ENCODE measurements at places on chromosomes 13 and 19.

DNA sequence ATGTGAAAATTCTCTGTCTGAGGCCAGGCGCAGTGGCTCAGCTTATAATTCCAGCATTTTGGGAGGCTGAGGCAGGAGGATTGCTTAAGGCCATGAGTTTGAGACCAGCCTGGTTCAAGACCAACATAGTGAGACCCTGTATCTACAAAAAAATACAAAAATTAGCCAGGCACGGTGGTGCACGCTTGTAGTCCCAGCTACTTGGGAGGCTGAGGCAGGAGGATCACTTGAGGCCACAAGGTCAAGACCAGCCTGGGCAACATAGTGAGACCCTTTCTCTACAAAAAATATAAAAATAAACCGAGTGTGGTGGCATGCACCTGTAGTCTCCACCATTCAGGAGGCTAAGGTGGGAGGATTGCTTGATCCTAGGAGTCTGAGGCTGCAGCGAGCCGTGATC is 2.2 kb upstream of the FCGBP start:
- DNase-seq = no peak

DNA sequence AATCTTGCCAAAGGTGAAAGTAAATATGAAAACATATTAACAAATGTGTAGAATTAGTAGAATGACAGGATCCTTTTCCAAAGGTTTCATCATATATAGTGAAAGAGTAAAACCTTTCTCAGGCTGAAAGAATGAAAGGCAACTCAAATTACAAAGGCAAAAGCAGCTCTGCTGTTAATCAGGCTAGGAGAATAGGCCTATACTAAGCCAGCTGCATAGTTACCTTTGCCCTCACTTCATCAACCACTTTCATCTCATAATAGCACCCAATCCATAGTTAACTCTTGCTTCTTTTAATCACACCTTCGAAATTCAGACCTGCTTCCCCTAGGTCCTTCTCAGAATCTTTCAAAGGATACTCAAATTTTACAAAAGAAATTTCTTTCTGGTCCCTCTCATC is 1167.6 kb upstream of the ATXN8OS start:
- DNase-seq = no peak

- no peak for DNase-seq
These were observed 251.3 kb upstream of the ATXN8OS start for GRCh38 chr13:69856331-69856730.

DNA sequence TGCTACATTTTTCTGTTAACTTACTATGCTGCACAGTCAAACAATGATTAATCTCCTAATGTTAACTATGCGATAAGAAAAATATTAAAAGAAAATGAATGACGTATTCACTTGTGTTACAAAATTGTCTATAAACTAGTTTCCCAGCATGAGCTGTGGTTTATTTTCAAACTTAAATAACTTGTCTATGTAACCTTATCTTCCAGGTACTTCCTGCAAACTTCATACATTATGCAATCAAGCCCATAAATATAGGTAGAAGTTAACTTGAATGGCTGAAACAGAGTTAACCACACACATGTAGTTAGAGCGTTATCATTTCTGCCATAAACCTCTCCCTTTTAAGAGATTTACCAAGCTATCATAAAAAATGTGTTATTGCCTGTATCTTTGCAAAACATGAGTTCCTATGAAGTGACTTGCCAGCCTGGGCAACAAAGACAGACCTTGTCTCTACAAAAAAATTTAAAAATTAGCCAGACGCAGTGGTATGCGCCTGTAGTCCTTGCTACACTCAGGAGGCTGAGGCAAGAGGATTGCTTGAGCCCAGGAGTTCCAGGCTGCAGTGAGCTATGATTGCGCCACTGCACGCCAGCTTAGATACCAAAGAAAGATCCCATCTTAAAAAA is 17.7 kb upstream of the KLF5 start:
- DNase-seq = no peak

GRCh38 chr13:100854006-100854405 is 179.4 kb upstream of the TMTC4 start:
- no peak for DNase-seq

DNA sequence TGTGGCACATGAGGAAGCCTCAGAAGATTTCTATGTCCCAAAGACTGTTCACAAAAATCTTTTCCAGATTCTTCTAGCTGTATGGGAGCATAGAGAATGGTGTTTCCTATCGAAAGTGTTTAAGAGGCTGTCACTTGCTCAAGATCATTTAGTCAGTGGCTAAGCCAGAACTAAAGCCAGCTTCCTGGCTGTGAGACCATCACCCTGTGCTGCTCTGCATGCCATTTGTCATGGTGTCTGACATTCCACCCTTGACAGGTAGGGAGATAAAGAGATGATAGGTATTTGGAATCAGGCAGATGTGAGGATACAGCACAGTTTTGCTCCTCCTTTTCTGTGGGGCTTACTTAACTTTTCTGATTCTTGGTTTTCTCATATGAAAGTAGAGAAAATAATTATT is 177.3 kb downstream of the DNAJC15 start:
- DNase-seq = no peak

DNA sequence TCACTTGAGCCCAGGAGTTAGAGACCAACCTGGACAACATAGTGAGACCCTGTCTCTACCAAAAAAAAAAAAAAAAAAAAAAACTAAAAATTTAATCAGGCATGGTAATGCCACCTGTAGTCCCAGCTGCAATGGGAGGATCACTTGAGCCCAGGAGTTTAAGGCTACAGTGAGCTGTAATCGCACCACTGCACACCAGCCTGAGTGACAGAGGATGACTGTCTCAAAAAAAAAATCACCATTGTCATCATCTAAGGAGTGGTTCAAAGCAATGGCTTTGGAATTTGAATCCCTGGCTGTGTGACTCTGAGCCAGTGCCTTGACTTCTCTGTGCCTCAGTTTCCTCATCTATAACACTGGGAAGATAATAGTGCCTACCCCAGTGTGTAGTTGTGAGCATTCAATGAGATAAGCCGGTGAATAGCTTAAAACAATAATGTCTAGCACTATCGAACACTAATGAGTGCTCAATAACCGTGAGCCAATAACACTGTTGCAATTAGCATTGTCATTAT is 11.5 kb downstream of the IGSF23 start:
- no peak for DNase-seq

- no peak for DNase-seq
These were observed 5.7 kb downstream of the R3HDM4 start for GRCh38 chr19:907183-907853.

DNA sequence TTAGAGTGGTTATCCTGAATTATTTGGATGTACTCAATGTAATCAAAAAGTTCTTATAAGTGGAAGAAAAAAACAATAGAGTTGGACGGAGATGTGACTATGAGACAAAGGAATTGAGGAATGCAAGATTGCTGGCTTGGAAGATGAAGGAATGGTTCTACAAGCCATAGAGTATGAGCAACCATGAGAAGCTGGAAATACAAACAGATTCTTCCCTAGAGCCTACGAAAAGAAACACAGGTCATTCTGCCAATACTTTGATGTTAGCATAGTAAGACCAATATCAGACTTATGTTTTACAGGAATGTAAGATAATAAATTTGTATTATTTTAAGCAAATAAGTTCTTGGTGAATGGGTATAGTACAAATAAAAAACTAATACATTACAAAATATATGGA is 249.2 kb downstream of the DIAPH3 start:
- no peak for DNase-seq

DNA sequence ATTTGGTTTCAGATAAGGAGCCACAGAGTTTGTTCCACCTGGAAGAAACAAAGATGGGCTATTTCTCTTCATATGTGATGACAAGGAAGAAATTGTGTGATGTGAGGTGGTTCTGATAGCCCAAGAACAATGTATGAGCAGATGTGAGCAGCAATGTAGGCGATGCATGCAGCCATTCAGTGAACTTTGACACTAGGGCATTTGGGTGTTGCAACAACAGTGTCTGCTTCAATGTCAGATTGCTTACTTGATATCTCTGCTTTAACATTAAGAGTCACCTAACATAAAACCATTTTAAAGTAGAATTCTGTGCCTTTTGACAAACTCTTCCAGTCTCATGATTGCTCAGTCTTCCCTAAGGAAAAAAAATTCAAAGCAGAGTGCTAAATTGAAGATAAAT is 865.4 kb downstream of the SLITRK6 start:
- no peak for DNase-seq

GRCh38 chr13:31986676-31987470 is 44.7 kb upstream of the FRY start:
- no peak for DNase-seq

- DNase-seq = peak; percentile 22
These were observed 30.0 kb downstream of the CCNE1 start for GRCh38 chr19:29841559-29842367.

DNA sequence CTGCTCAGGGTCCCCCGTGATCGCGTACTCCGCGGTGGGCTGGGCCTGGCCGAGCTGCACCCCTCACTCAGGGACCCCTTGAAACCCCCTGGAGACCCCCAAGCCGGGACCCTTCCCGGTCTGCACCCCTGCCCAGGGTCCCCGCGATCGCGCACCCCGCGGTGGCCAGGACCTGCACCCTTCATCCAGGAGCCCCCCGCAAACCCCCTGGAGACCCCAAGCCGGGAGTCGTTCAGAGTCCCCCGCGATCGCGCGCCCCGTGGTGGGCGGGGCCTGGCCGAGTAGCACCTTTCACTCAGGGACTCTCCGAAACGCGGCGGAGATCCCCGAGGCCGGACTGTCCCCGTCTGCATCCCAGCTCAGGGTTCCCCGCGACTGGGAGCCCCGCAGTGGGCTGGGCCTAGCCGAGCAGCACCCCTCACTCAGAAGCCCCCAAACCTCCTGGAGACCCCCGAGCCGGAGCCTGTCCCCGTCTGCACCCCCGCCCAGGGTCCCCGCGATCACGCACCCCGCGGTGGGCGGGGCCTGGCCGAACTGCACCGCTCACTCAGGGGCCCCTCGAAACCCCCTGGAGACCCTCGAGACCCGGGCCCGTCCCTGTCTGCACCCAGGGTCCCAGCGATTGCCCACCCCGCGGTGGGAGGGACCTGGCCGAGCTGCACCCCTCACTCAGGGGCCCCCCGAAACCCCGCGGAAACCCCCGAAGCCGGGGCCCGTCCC is 748 bp downstream of the LMNB2 start:
- no peak for DNase-seq

GRCh38 chr13:92547266-92547665 is 679.3 kb upstream of the GPC6 start:
- DNase-seq = no peak

DNA sequence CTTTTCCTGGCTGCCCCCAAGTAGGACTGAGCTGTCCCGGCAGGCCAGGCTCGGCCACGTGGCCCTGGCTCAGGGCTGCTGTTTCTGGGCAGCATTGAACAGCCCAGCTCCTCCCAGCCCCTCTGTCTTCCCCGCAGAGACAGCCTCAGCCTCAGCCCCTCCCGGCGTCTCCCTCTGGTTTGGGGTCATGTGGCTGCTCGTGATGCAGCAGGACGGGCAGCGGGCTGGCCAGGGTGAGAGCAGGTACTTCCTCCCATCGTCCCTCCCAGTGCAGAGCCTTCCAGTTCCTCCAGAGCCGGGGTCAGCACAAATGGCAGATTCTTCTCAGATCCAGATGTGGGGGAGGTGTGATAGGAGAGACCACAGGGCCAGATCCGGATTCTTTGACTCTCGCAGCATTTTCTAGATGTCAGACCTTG is 114.6 kb downstream of the KDM4B start:
- no peak for DNase-seq

DNA sequence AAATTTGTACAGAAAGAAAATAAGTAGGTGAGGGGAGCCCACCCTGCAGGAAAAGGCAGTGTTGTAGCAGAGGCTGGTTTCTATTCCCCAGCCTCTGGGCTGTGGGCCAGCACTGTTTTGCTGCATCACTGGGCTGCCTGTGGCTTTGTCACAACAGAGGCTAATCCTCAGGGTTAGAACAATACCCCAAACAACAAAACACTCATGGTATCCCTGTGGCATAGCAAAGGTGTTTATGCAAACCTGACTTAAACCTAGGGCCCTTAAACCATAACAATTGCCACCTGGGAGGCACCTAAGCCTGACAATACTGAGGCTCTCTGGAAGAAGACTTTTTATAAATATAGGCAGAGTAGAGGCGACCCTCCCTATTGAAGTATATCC is 314.7 kb downstream of the OLFM4 start:
- DNase-seq = no peak

- no peak for DNase-seq
These were observed 3.5 kb downstream of the RNF113B start for GRCh38 chr13:98173431-98174152.

- no peak for DNase-seq
These were observed 566 bp downstream of the MPV17L2 start for GRCh38 chr19:18193388-18194180.

DNA sequence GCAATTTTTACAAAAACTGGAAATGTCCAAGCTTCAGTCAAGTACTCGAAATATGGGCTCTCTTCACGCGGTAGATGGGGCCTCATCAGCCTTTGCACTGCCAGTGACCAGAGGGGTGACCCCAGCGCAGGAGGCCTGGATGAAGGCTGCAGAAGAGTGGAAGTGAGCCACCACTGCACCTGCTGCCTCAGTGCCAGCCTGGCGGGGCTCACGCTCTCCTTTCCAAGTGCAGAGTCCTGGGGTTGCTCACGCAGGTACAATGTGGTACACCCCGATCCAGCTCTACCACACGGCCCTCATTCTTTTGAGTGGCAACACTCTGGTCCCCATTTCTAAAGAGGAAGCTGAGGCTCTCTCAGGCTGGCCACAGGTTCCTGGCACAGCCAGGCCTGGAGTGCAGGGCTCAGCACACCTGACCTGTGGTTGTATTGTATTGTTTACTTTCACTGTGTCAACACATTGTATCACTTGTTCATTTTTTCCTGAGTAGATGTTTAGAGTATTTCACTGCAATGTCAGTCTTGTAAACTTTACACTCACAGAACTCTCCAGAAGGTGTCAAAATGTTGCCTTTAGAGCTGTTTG is 97.3 kb upstream of the SOX1 start:
- no peak for DNase-seq

- no peak for DNase-seq
These were observed 135.6 kb downstream of the TM9SF2 start for GRCh38 chr13:99636728-99637353.

- no peak for DNase-seq
These were observed 27.5 kb downstream of the VRK3 start for GRCh38 chr19:49997709-49998108.

DNA sequence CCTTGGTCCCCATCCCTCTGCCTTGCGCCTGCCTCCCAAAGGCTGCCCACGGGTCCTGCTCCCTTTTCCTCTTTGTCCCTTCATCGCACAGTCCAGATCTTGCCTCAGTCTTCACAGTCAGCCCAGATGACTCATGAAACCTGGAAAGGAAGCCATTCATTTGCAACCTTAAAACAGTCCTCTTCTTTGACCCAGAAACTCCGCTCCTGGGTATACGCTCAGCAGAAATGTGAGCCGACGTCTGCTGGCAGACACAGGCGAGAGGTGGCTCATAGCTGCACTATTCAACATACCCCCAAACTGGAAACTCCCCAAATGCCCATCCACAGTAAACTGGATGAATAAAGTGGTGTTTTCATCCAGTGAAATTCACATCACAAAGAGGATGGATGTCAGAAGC is 13.6 kb upstream of the PEPD start:
- no peak for DNase-seq

GRCh38 chr19:588741-589692 is 664 bp upstream of the HCN2 start:
- DNase-seq = no peak
